ENCODE measurements at places on chromosomes 7 and 10.
A peak's percentile ranks its signal among the peaks of the same experiment; 100 is the strongest.

- no peak for DNase-seq
Measured at GRCh38 chr10:33046792-33047191, 88.8 kb upstream of the ITGB1 start.

- DNase-seq, result no peak
Measured at GRCh38 chr7:103622274-103622673, 176.3 kb upstream of the SLC26A5 start.

- no peak for DNase-seq
Measured at GRCh38 chr10:16931930-16932329, 114.7 kb upstream of the RSU1 start.

DNA sequence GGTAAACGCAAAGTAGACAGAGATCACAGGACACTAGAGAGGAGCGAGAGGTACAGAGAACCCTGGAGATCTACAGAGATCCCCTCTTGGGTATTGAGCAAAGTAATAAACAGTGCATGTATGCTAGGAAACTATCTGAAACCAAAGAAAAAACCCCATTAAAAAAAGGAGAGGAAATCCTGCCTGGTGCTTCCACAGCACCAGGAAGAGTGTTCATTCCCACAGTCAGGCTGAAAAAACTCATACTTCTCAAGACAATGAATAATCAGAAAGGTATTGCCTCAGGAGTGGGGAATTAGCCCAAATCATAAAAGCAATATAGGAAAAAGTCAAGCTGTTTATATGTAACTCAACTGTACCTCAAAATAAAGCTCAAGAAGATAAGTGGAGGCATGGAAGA, 59.1 kb downstream of the ANKRD26 start:
- peak; percentile 12 for DNase-seq

Measured in choroid plexus epithelial cell (primary cell).